RPMI8226 (cell line): ENCODE measurements at places on chromosomes 5 and 9.

DNA sequence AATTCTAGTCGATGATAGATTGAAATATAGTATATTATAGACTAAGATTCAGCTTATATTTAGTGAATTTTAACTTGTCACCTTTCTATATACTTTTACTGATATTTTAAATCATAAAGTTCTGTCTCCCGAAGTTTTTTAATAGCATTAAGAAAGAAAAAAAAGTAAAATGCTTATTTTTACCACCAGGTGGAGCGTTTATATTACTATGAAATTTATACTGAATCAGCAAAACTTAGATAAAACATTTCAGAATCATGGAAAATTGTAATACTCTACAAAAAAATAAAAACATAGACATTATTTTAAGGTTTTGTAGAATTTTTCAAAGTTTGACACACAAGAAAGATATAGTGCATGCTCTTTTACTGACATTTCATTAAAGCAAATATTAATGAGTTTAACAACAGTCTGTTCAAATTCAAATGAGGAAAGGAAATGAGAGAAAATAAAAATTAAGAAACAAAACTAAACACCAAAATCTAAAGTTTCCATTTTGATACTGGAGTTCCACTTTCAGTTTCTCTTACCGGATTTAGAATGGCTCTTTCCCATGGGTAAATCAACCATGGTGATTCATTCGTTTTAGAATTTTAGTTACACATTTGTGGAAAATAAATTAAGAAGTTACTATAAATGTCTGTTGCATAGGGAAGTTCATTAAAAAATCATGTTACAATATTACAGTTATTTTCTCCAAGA, 1035.3 kb downstream of the CDH12 start:
- DNase-seq = no peak

- DNase-seq = no peak
Measured at GRCh38 chr5:145981589-145982571, 45.5 kb downstream of the SH3RF2 start.

- no peak for DNase-seq
Measured at GRCh38 chr9:128245421-128246151, 30.2 kb downstream of the GOLGA2 start.

DNA sequence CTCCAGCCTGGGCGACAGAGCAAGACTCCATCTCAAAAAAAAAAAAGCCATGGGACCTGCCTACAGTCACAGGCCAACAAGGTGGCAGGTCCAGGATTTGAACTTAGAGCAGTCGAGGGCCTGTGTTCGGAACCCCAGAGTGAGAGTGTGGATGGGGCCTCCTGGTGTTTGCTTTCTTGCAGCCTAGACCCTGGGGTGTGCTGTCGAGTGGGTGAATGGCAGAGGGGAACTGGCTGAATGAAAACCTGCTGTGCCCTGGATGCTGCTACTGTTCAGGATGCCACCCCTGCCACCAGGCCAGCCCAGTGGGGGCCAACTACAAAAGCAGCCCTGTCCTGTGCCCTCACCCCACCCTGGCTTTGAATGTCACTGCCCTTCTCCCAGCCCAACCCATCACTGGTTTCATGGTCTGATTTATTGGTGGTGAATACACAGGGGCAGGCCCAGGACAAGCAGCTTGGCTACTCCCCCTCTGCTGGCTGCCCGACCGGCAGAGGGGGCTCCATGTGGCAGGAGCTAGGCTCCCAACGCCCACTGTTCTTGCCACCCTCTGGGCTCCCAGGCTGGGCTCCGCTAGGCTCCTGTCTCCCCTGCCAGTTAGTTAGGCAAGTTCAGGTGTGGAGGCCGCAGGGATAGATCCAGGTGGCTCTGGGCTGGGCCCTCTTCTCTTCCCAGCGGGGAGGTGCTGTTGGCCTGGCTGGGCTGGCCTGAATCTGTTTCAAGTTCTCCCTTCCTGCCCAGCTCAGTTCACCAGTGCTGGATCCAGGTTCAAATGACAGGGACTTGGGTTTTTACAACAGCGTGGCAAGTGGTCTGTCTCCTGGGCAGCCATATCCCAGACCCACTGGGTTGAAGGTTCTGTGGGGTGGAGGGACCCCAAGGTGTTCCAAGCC, 12.2 kb downstream of the FPGS start:
- DNase-seq = no peak

- no peak for DNase-seq
Measured at GRCh38 chr9:4309806-4310205, 9.9 kb upstream of the GLIS3 start.

DNA sequence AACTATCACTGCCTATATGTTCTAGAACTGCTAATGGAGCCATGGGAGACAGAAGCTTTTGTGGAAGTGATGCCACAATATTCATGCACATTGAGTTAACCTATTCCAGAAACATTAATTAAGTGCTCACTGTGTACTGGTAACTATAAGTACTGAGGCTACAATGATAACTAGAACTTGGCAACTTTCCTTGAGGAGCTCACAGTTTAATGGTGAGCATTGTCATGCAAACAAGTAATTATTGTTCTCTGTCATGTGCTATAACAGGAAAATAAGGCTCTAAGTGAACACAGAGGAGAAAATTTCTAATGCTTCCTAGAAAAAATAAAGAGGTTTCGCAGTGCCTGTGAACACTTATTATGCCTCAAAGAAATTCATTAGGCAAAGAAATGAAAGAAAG, 142.2 kb downstream of the BAAT start:
- DNase-seq = no peak

DNA sequence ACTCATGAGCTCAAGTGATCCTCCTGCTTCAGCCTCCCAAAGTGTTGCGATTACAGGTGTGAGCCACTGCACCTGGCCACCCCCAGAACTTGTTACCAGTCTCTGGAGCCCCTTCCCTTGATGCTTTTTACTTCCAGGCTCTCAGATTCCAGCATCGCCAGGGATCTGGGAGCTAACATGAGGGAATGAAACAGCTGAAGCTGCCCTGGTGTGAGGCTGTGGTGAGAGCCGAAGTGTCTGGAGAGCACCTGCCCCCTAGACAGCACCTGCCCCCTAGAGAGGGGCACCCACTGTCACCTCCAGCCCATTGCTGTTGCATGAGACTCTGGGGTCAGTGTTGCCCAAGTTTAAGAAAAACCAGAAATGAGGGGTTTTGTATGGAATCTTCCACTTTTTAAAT, 124.3 kb upstream of the SAP30L start:
- DNase-seq = no peak

GRCh38 chr5:14213253-14213652, 70.1 kb downstream of the TRIO start:
- DNase-seq = no peak

DNA sequence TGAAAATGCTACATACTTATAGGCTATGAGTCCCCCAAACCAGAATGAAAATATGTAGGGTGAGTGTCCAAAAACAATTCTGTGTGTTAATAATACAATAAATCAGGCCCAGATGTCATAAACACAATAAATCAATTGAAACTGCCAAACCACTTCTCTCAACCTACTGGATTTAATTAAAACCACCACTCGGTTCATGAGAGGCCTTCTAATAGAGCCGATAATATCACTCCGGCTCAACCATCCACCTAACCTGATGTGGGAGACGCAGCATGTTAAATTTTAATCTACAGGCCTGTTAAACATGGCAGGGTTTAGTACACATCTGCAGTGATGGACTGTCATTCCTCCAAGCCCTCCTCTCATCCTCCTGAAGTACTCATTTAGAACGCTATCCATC, 734.5 kb upstream of the ZNF608 start:
- DNase-seq = no peak

GRCh38 chr5:116546033-116546742, 28.4 kb downstream of the SEMA6A start:
- no peak for DNase-seq

DNA sequence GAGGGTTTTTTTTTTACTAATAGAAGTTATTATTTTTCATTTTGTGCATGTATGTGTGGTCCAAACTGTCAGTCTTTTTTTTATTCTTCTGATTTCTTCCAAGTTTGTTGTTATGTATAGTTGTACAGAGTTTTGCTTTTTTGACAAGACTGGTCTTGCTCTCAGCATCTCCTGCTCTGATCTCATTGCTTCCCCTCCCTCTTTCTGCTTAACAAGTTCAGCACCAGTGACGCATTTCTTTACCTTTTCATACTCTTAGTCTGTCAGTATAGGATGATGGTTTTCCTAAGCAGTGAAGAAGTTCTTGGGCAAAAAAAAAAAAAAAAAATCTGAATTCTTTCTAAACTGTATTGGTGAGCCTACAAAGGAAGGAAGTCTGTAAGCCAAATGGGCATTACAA, 135.1 kb downstream of the CD180 start:
- DNase-seq = no peak

DNA sequence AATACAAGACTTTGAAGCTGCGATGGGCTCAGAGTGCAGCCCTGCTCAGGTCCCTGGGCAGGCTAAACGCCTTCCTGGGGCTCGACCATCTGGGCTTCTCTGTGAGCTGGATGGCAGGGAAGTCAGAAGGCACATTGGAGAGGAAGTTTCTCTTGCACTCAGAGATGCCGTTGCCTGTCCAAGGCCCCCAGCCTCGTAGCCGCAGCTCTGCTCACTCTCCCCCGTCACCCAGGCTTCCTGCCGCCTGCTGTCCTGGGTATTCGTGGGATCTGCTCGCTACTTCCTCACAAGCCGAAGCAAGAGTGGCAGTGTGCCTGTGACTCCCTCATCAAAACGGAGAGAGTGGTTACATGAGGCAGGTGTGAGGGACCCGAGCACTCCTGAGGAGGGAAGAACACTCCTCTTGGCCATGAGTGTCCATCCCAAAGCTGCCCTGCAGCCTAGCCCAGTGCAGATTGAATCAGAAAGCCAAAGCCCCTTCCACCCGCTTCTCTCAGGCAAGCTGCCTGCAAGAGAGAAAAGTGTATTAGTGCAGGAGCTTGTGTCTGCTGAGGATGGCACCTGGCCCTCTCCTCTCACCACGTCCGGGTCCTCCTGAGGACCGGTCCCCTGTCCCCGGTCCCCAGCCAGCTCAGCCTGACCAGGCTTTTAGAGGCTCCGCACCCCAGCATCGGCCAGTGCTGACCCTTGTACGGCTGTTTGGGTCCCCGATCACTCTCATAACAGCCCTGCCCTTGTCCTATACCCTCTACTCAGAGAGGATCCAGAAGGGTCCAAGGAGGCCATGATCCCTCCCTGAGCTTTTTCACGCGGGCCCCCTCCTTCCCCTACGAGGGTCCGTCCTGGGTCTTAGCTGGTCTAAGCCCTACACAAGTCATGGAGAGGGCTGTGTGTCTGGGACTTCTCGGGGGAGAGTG, 7.3 kb downstream of the FCN2 start:
- no peak for DNase-seq

DNA sequence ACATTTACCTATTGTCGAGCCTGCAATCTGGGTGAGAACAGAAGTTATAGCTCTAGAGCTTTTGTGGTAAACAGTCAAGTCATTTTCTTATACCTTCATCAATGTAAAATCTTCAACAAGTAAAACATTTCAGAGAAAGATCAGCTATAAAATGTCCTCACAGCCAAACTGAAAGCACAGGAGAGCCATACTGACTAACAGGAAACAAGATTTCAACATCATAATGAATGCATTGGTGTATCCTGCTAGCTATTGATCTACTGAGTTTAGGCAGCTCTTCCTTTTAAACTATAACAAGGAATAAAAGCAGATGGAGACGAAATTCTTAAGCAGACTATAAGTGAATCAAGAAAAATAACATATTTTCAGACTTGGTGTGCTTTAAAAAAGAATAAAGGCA, 1522.9 kb upstream of the WWC1 start:
- no peak for DNase-seq

- no peak for DNase-seq
Measured at GRCh38 chr9:104907278-104907951, 20.5 kb downstream of the ABCA1 start.

DNA sequence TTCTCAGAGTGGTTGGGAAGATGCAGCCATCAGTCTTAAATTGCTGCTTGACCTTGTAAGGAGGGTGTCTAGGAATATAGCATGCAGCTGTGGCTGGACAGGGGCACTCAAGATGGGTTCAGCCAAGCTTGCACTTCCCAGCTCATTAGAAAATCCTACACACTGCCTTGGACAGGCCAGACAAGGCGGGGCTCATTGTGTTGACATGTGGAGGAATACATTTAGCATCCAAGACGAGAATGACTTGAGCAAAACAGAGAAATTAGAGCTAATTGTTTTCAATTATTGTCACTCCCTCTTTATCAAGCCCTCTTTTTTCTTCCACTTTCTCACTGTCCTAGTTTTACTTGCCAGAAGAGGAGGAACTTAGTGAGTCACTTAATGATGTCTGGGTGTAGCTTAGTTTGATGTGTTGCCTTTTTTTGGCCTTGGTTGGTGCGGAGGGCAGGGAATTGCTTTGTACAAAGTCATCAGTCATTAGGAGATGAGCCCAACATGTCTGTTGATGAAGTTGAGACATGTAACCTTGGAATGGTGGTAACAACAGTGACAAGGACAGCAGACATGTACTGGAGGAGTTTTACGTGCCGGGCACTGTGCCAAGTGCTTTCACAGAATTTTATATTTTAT, 1219.3 kb upstream of the WWC1 start:
- DNase-seq = no peak

GRCh38 chr9:131333771-131334628, 44.5 kb downstream of the PLPP7 start:
- DNase-seq = no peak
